ENCODE measurements at places on chromosomes 12 and 14.

DNA sequence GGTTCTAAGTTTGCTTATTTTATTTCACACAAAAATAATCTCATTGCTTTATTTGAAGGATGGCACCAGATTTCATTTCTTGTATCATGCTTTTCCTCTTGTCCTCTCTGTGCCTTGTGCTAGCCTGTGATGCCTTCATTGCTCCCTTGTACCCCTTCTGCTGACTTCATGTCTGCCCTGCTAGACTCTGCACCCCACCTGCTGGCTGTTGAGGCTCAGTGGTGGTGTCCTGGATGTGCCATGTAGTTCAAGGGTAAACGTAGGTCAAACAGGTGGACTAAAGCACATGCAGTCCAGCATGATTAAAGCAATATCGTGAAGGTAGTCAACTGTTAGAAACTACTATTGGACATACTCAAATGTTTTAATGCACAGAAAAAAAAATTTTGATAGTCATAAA lies 21.6 kb downstream of the MRPS35 start:
- no peak for DNase-seq

GRCh38 chr14:91893007-91893406 lies 25.7 kb upstream of the TC2N start:
- DNase-seq = no peak

GRCh38 chr14:99676657-99677056 lies 7.4 kb upstream of the CYP46A1 start:
- DNase-seq = no peak

GRCh38 chr12:107515446-107515958 lies 170.1 kb upstream of the PWP1 start:
- DNase-seq = no peak

DNA sequence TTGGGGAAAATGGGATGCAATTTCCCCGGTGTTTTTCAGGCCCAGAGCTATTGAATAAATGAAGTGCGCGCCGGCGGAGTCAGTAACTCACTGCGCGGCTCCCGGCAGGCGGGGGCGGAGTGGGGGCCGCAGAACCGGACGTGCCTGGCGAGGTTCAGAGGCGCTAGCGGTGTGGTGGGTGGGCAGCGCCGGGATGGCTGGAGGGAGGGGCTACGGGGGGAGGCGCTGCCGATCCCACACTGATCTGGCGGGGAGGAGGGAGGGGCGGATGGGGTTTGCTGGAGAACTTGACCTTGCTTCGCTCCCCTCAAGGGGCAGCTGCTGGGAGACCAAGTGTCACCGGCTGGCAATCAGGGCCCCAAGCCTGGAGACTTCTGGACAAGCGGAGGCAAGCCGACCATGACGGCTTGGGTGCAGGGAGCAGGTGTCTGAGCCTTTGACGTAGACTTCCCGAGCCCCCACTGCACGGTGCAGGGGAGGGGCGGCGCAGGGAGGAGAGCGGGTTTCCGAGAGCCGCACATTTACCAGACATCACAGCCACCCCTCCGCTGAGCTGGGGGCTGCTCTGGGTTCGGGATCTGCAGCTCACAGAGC lies 174.1 kb upstream of the RTL1 start:
- DNase-seq = no peak

DNA sequence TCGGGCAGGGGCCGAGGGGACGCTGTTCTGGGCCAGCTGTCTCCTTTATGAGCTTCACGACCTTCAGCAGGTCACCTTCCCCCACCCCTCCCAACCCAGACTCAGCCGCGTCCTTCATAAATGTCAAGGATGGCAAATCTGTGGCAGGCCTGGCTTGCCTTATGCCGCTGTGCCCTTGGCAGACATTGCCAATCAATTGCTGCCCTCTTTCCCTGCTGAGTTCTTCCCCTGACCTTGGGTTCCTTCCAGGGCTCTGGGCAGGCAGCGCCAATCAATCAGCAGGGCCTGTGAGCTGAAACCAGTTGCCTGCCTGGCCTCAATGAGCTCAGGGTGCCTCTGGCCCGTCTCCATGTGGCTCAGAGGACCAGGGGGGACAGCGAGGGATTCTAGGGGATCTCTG lies 7.7 kb downstream of the FAM222A start:
- no peak for DNase-seq

DNA sequence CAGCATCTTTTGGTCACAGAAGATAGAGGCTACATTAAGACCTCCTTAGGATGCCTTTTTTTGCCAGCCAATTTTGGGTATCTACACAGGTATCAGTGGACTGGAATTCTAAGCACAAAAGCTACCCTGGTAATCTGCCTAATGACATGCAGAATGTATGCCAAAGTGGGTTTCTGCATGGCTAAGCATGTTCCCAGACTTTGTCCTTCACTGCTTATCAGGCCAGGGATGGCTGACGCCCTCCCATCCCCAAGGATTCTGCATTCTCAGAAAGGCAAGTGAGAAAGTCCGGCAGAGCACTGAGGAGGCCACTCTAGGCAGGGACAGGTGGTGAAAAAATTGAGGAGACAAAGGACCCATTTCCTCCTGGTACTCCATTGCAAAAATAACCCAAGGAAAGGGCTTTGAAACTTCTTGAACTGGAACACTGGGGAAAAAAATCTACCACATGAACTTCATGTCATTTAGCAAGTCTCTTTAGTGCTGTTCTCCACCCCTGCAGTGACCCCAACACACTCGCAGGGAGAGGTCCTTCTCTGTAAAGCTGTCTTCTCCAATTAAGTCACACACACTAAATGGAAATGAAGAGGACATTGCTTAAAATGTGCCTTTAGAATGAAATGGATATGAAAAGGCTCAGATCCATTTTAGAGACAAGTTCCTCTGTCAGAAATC lies 91.7 kb upstream of the MAX start:
- DNase-seq = no peak

GRCh38 chr12:32051511-32052211 lies 55.0 kb upstream of the BICD1 start:
- DNase-seq = no peak

DNA sequence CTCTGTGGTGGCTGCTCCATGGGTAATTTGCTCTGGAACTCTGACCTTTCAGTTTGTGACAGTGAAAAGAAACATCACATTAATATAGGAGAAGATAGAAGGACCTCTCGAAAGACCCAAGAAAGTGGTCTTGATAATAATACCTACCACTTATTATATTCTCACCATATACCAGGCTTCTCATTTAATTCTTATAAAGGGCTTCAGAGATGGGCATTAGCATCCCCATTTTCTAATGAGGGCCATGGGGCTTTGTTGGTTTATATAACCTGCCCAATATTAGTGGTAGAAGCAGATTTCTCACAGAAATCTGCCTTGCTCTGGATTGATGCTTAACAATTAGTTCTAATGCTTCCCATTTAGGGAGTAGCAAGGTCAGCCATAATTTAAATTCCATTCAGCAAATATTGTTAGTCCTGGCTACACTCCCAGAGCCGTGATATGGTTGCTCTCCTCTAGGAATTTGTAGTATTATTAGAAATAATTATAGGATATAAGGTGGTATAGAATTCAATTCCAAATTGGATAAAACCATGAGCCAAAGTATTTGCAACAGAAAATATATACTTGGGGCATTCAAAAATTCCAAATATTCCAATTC lies 7.4 kb upstream of the AMIGO2 start:
- DNase-seq = no peak

DNA sequence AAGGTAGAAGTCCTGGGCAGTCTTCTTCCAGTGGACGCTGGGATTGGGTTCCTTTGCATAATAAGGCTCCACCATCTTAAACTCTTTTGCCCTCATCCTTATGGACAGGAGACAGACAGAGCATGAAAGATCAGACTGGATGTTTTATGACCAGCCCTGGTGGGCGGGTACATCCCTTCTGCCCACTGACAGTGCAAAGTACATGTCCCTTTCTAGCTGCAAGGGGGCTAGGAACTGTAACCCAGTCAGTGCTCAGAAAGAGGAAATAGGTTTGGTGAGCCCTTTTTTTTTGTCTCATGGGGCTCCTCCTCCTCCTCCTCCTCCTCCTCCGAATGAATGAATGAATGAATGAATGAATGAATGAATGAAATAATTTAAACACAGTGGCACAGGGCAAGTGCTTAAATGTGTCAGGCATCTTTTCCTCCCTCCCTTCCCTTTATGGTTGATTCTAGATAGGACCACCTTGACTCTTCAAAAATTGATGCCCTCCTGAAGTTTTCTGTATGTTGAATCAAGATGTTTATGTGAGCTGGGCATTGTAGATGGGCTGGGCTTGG lies 36.4 kb upstream of the HNF1A start:
- DNase-seq = no peak

All from amygdala (tissue), 56 donors.